ENCODE measurements at places on chromosomes 6 and 20.

GRCh38 chr6:54503144-54503543 lies 194.9 kb downstream of the TINAG start:
- no peak for DNase-seq

GRCh38 chr20:19211252-19211651 lies 1.2 kb upstream of the SLC24A3 start:
- DNase-seq: no peak

GRCh38 chr6:17556014-17556413 lies 44.1 kb upstream of the FAM8A1 start:
- no peak for DNase-seq

GRCh38 chr6:7242835-7243178 lies 70.2 kb downstream of the SSR1 start:
- DNase-seq: no peak

GRCh38 chr20:62965363-62965771 lies 12.9 kb downstream of the SLC17A9 start:
- no peak for DNase-seq

GRCh38 chr20:13772529-13772928 lies 12.2 kb downstream of the ESF1 start:
- DNase-seq: no peak

DNA sequence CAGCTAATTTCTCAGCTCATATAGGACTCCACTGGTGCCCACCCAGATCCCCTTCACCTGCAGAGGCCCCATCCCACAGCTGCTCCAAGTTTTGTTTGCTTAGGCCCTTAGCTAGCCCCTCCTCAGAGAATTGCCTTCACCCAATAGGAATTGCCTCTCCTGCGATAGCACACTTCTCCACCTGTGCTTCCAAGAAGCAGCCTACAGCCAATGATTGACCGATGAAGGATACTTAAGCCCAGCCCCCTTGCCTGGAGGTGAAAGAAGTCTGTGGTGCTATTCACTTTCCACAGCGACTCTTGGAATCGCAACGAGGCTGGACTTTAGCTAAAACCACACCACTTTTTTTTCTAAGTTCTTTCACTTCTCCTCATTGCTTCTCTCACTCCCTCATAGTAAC lies 353.2 kb upstream of the BTBD3 start:
- DNase-seq: no peak

GRCh38 chr20:35320396-35321126 lies 28.3 kb upstream of the FAM83C start:
- DNase-seq: peak; percentile 95

DNA sequence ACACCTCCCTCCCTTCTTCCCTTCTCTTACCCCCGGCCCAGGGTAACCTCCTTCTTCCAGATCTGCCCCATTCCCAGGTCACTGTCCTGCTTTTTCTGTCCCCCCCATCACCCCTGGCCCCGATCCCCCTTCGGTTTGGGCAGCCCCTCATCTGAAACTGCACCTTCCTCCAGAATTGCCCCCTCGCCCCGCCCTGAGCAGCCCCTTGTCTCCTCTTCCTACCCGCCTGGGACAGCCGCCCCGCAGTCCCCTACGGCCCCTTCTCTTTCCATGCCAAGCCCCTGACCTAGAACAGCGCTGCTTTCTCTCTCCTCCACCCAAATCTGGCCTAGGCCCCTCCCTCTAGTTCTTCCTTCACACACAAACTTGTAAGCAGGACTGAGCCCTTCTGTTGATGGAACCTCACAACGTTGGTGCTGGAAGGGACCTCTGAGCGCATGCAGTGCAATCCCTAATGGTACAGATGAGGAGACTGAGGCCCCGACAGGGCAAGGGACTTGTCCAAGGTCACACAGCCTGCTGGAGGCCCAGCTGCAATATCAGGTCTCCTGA lies 630 bp downstream of the PPP2R5D start:
- DNase-seq: peak; percentile 24

DNA sequence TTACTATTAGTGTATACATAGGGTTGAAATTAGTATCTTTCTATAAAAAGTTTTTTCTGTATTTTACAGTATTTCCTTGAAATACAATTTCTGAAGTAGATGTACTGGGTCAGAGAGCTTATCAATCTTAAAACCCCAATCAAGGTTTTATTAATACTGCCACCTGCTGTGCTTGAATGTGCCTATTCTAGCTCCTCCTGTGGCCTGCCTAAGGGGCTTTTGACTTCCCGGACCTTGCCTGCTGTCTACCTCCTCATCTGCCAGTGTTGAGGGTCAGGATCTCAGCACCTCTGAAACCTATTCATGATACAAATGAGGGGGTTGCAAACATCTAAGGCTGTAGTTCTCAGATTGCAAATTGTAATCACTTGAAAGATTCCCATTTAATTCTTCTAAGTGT lies 9.2 kb downstream of the PACRG start:
- no peak for DNase-seq

DNA sequence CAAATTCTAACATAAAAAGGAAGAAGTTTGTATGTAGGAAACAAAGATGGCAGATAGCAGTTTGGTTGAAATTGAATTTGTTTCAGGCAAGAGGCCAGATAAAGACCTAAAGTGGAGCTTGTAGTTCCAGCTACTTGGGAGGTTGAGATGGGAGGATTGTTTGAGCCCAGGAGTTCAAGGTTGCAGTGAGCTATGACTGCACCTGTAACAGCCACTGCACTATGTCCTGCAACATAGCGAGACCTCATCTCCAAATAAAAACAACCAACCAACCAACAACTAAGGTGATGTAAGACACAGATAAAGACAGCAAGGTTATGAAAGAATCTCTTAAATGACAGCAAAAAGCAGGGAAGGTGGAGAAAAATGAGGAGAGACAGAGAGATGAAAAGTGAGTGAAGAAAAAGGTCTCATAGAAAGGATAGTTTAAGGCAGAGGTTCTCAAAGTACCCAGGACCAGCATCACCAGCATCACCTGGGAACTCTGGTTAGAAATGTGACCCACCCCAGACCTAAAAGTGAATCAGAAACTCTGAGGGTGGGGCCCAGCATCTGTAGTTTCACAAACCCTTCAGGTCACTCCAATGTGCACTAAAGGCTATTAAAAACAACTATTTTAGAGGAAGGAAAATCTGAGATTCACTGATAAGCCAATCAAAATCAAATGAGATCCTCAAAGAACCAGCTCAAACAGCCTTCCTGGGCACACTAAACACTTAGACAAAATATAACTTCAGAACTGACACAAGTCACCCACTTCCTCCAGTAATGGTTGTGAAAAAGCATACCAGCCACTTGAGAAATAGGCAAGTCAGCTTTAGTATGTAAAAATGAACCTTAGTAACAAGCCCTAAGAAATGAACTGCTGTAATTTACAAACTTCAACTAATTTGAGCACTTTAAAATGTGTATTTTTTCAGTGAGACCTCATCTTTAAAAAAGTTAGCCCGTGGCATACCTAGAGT lies 57.6 kb downstream of the FAM184A start:
- no peak for DNase-seq

- DNase-seq: no peak
Measured at GRCh38 chr6:138235693-138236092, 17.4 kb upstream of the PBOV1 start.

GRCh38 chr20:58137236-58137635 lies 91.2 kb downstream of the ANKRD60 start:
- DNase-seq: no peak

DNA sequence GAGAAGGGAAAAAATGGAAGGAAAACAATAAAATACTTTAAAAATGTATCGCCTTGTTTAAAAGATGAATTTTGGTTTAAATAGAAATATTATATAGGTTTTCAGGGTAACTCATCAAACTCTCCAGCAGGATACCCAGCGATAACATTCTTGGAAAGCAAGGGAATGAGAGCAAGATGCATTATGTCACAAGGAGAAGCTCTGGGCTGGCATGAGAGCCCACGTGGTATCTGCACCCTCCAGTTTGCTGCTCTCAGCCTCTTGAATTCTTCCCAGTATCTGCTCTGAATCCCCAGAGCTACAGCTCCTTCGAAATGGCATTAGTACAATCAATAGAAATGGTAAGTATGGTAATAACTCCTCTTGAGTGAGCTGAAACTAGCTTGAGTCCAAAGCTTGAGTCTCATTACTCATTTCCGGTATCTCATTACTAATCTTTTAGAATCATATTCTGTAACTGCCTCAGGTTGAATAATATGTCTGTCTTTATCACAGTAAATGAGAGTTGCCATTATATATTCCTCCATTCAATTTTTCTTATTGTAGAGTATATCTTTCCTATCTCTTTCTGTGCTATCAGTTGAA lies 4.9 kb upstream of the TMEM242 start:
- DNase-seq: peak; percentile 65

DNA sequence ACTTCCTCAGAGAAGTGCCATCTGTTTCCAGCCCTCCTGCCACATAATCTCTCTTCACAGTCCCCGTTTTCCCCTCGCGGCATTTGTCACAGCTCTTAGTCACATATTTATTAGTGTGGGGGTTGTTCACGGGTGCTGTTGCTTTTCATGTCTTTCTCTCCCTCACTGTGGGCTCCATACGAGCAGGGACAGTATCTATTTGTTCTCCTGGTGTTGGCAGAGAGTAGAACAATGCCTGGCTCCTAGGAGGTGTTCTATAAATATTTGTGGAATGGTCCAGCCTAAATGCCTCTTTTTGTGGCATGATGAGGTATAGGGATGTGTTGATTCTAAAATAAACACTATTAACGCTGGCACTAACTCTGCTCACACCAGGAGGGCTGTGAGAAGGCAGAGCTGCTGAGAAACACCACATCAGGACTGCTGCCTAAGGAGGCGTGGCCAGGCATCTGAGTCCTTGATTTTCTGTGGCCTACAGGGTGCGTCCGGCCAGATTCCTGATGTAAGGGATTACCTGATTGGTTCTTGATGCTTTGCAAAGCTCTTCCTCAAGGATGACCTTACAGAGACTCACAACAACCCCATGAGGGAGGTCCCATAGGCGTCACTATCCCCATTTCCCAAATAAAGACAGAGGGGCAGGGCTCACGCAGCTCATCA lies 219.8 kb upstream of the ARID1B start:
- DNase-seq: peak; percentile 21

GRCh38 chr20:7695051-7695495 lies 245.2 kb downstream of the HAO1 start:
- no peak for DNase-seq

DNA sequence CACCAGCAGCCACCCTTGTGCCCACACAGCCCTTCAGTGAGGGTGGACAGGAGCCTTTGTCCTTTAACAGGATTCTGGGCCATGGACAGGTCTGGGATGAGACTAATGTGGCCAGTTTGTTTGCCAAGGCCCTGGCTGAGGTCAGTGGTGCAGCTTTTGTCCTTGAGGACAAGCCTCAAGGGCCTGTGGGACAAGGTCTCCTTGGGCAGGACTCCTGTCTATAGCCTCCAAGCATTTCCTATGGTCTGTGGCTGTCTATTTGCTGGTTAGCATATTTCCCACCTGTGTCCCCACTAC lies 44.1 kb downstream of the SUN5 start:
- no peak for DNase-seq

GRCh38 chr6:30092852-30093543 lies 17.4 kb upstream of the RNF39 start:
- no peak for DNase-seq

DNA sequence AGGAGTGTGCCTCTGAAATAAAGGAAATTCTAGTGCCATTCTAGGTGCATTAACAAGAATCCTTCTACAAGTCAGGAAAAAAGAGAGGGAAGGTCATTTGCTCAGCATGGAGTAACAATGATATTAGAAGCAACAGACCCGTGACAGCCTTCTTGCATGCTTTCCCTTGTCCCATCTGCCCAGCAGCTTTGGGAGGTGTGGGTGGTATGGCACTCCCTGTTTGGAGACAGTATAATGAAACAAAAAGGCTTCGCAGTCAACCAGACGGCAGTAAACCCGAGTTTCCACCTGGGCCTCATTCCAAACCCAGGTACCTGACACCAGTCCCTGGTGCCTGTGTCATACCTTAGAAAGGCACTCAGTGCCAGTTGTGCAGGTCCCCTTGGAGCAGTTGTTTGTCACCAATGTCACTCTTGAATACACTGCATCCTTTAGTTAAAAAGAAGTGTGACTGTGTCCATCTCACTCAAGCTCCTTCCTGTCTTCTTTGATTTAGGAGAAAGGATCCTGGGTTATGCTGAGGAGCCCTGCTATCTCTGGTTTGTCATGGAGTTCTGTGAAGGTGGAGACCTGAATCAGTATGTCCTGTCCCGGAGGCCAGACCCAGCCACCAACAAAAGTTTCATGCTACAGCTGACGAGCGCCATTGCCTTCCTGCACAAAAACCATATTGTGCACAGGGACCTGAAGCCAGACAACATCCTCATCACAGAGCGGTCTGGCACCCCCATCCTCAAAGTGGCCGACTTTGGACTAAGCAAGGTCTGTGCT lies 14.7 kb downstream of the STK35 start:
- DNase-seq: no peak

- DNase-seq: peak; percentile 22
Measured at GRCh38 chr20:6705106-6705766, 62.2 kb upstream of the BMP2 start.

GRCh38 chr6:137213331-137213740 lies 5.8 kb downstream of the IFNGR1 start:
- DNase-seq: no peak

DNA sequence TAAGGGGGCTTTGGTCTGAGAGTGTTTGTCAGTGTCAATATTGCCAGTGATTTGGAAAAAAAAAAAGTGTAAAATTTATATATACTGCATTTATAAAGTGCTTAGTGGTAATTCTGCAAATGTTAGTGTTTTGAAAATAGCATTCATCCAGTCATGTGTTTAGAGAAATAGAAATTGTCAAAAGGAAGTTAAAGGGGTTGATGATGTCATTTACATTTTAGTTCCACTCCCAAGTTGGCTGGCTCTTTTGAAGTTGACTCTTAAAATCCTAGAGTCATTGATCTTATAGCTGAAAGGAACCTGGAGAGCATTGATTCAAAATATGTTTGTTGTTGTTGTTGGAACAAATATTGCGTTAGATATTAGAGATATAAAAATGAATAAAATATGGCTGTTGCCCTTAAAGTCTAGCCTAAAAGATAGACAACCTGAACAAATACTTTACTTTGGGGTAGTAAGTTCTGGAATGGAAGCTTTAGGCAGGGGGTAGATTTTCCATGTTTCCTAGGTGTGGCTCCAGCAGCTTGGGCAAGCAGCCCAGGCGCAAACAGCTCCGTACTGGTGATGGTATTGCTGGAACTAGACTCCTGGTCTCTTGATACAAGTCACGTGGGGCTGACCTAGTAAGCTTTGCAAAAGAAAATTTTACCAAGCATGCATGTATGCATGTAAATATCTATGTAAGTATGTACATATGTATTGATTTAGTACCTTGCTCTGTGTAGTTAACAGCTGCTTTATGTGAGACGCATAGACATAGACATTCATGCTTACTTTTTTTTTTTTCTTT lies 46.3 kb downstream of the HIVEP1 start:
- DNase-seq: no peak

- DNase-seq: no peak
Measured at GRCh38 chr6:124064317-124065113, 260.9 kb downstream of the NKAIN2 start.

GRCh38 chr6:42901538-42901957 lies 14.3 kb upstream of the PTCRA start:
- DNase-seq: peak; percentile 87

GRCh38 chr20:47137231-47137870 lies 219.1 kb downstream of the ZMYND8 start:
- peak; percentile 70 for DNase-seq

Data from EL (cell line).